Effector CD8-positive, alpha-beta T cell (primary cell): ENCODE measurements at places on chromosomes 4 and X.

GRCh38 chr4:110635163-110635865, 12.4 kb upstream of the PITX2 start:
- no peak for DNase-seq

DNA sequence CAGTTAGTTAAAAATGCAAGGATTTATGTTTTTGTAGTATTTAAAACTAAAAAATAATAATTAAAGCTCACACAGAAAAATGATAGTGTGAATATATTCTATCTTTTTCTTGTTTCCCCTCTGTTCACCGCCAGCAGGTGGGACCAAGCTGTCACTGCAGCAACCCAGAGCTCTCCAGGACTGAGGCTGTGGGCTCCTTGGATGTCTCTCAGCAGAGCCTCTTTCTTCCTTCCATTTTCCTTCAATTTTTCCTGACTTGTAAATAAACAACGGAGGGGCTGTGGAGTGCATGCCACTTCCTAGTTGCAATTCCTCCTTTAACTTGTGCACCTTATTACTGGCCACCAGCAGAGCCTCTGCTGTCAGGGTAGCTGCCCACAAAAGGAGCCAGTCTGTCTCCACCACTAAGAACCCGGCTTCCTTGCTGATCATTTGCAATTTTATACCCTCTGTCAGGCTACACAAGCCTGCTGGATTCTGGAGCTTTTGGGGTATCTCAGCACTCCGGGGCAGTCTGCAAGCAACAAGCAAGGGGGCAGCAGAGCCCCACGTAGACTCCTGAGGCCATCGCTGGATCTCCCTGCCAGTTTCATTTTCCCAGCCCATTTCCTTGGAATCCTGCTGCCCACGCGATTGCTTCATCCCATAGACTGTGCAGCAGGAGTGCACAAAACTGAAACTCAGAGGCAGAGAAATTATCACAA, 1467.4 kb downstream of the C4orf33 start:
- DNase-seq: no peak

- no peak for DNase-seq
Observed at GRCh38 chr4:657338-657833, 16.7 kb downstream of the ATP5ME start.

DNA sequence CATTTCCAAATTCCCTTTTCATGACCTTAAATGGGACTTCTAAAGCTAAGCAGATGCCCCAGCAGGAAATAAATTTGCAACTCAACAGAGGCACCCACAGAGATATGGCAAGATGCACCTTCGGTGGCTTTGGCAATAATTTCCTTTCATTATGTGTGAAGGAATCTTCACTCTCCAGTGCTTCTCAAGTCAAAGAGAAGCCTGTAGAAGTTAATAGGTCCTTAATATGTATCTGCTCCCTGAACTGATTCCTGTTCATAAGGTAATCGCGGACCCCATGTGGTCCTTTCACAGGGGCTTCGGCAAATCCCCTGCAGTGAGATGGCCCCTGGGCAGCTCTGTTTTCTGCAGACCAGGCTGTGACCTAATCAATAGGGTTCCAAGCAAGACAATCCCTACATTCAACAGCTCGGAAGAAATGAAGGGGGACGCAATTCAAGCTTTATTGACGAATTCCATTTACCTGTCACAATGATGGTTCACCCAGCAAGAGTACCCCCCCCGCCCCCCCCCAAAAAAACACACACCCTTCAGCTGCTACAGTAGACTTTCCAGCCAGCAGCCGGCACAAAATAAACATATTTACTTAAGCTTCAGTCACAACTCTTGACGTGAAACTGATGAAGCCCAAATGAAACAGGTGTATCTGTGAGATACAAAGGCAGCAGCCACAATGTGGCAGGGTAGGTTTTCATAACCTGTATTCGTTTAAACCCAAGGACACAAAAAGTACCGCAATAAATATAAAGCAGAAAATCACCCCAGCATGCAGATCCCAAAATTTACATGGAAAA, 35.3 kb downstream of the FAT1 start:
- DNase-seq: no peak

DNA sequence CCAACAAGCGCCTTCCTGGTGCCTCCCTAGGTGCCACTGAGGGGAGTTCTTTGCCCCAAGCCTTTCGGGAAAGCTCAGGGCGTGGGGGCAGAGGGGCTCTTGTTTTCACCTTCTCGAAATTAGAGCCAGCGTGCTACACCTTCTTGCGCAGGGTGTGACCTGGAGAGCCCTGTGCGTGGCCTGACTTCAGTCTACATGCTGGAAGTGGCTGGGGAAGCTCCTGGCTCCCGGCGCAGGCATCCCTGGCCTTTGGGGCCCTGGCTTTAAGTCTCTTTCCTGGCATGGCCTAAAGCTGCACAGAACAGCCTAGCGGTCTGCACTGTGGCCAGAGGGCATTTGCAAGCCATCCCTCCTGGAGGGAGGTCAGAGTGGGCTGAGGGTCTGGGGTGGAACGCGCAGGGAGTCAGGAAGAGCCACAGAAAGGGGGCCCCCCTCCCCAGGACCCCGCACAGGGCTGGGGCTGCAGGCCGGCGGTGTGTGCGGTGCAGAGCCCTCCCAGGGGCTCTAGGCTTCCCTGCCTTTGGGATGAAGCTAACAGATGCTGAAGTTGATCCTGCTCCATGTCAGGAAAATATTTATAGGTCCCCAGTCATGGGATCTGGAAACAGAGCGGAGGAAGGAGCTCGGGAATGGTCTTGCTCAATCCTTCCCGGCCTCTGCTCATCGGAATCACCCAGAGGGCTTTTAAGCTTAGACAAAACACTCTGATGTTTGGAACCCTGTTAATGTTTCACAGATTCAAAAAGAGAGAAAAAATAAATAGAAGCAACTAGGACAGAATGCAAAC, 781 bp upstream of the SPON2 start:
- DNase-seq: no peak
